ENCODE measurements at places on chromosomes 12 and 14. TPM values are rescaled to one million over a fixed set of nuclear protein-coding genes. Genes with fewer than 3 reads are reported as not detected.

The SRRM4 gene
- 0.10 TPM for polyA plus RNA-seq

The LRRC43 gene
- polyA plus RNA-seq: 6.9 TPM

The CAPZA3 gene
- 0.16 TPM for polyA plus RNA-seq

The ELK3 gene
- 70.6 TPM for polyA plus RNA-seq

The PLEK2 gene
- polyA plus RNA-seq: 2.7 TPM

The ENDOU gene
- 0.41 TPM for polyA plus RNA-seq

The GATC gene
- 36.0 TPM for polyA plus RNA-seq

The MYO1A gene
- polyA plus RNA-seq: 0.20 TPM

The TMEM63C gene
- polyA plus RNA-seq: 1.3 TPM

The SMOC1 gene
- polyA plus RNA-seq: 2.3 TPM

The IL23A gene
- 0.57 TPM for polyA plus RNA-seq

The SERPINA9 gene
- not detected for polyA plus RNA-seq

The SPTB gene
- polyA plus RNA-seq: 9.6 TPM

The FIGNL2 gene
- polyA plus RNA-seq: 3.8 TPM

The GPR162 gene
- 31.5 TPM for polyA plus RNA-seq

The SERPINA5 gene
- polyA plus RNA-seq: 2.9 TPM

The FBLN5 gene
- 157 TPM for polyA plus RNA-seq

The GDF3 gene
- 0.89 TPM for polyA plus RNA-seq

The LACRT gene
- polyA plus RNA-seq: not detected

The ACVR1B gene
- polyA plus RNA-seq: 54.8 TPM

The PSMC1 gene
- polyA plus RNA-seq: 112 TPM

The ABCD2 gene
- 0.11 TPM for polyA plus RNA-seq
